Articular chondrocyte of knee joint (primary cell): ENCODE measurements at places on chromosomes 6 and 20. TPM values are rescaled to one million over a fixed set of nuclear protein-coding genes. Genes with fewer than 3 reads are reported as not detected.

Gene RIN2
- 67.8 and 78.7 TPM in 2 replicates for total RNA-seq

Gene KCNK16
- total RNA-seq, result not detected in 2 replicates

Gene SLC25A27
- 15.4 and 18.9 TPM in 2 replicates for total RNA-seq

Gene SPATS1
- total RNA-seq, result 0.13 TPM in 1 of 2 replicates, not detected in the other

Gene PDE7B
- 25.7 and 32.8 TPM in 2 replicates for total RNA-seq
